NCI-H2107 (cell line): ENCODE measurements at places on chromosomes 3 and 15.

DNA sequence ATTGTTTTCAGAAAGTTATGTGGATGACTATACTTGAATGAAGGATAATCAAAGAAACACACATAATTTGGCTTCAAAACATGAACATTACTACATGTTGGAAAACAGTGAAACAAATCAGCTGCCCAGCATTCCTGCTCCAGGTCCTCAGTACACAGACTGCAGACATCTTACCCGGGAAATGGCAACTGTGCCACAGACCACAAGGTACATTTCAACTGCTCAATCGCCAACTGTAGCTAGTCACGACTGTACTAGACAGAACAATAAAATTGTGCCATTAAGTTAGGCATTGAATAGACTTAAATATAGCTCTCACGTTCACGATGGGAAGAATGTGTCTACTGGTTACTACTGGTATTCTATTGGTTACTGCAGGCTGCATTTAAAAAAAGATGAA, 5.0 kb downstream of the NAA50 start:
- DNase-seq = no peak

DNA sequence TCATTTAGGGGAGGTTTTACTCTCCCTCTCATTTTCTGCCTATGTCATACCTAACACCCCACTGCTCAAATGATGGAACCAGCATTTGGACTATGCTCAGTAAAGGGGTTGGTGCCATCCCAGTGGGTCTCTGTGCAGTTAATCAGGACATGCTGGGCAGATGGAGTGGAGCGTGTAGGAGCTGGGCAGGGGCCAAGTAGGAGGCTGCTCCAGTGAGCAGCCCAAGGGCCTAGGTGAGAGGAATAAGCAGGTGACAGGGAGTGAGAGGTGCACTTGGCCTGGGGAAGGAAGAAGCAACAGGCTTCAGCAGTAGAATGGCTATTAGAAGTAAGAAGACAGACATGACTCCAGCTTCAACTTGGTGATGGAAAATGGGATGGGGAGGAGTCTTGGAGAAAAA, 72.2 kb downstream of the EPHB1 start:
- no peak for DNase-seq

DNA sequence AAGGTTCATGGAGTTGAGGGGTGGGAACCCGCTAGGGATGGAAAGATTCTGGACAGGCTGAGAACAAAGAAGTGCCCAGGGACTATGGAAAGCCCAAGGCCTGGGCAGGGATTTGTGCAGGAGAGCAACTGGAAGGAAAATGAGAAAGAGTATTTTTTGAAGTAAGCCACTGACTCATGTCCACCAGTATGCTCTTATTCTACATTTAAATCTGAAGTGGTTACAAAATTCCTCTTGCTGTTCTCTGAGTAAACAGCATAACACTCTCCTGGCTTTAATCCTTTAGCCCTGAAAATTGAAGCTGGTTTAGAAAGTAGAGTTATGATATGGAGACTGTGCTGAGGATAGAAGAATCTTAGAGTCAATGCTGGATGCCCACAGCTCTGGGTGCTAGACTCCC, 165.2 kb downstream of the ISL2 start:
- no peak for DNase-seq

- DNase-seq = no peak
These were observed 78.4 kb downstream of the NR2E3 start for GRCh38 chr15:71888797-71889196.

GRCh38 chr3:116281313-116282143, 163.8 kb downstream of the LSAMP start:
- DNase-seq = no peak

- no peak for DNase-seq
These were observed 44.8 kb upstream of the RPL32 start for GRCh38 chr3:12886106-12886679.

- DNase-seq = no peak
These were observed 136.8 kb downstream of the FNDC3B start for GRCh38 chr3:172176061-172176770.

DNA sequence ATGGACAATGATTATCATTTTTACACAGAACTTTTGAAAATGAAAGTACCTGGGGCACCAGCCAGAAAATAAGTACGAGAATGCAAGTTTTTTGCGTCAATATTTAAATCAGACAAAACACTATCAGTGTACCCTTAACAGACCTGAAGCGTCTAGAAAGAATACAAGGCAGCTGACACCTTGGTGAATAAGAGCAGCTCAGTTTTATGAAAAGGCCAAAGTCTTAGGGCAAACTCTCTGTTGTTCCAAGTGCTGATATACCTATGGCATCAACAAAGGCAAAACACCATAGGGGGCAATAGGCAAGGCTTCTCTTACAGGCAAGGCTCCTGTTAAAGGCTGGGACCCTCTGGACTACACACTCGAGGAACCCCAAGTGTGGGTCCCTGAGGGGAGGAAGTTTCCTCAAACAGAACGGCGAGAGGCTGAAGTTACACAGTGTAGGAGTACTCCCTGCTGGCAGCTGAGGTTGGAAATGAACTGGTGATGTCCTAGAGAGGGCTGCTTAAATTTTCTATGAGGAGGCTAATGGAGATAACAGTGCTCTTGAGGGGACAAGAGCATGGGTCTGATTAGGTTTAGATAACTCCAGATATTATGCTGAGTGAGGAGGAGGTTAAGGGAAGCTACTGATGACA, 291.0 kb downstream of the TIGIT start:
- DNase-seq = no peak

DNA sequence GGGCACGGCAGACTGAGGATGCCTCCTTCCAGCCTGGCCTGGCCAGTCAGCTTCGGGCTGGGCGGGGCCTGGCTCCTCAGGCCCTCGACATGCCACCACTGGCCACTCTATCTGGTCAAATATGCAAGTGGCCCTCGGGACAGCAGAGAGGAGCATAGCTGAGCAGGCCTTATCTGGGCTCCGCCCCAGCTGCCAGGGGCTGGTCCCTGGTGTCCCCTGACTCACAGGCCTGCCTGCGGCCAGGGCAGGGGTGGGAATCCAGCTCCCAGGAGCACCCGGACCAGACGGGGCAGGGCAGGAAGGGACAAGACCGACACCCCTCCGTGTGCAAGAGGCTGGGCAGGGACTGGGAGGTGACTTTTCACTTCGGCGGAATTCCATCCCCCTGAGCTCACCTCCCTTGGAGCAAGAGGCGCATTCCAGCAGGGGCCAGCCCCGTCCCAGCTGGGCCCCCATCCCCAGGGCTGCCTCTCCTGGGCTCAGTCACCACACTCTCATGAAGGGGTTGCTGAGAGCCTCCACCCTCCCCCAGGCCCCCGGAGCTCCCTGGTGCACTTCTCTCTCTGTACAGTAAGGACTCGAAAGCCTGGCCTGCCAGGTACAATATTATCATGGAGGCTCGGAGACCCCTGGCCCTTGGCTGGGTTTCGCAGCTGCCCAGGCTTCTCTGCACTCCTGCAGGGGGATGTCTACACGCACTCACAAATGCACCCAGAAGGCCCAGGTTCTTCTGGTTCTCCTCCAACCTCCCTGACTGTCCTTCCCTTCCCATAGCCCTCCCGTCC, 29.5 kb downstream of the WNT7A start:
- no peak for DNase-seq

DNA sequence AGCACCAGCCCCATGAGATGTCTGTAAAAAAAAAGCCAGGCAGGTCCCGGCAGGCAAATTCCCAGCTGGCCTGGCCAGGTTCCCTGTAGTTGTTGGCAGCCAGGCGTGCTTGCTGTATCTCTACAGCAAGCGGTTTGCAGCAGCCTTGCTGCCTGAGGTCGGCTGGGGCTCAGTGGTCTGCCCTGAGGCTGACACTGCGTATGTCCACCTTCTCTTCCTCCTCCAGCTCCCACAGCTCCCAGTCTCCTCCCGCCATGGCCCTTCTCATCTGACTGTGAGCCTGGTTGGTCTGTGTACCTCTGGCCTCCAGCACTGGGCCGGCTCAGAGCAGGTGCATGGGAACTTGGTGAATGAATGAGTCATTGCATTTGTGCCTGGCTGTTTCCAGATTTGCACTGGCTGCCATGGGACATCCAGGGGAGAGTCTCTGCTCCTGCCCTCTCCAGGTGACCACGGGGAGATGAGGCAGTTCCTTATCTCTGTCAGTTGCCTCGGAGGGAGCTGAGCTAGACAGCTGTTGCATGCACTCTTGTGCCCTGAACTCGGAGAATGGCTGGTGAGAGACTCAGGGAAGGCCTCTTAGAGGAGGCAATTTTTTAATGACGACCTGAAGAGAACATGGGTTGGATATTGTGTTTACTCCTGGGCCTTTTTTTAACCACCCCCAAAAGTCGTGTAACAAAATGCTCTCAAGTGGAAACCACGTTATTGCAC, 43.0 kb downstream of the SPSB4 start:
- DNase-seq = peak; percentile 35

GRCh38 chr3:159604151-159604581, 384.5 kb upstream of the IL12A start:
- no peak for DNase-seq

GRCh38 chr3:177460047-177460446, 262.8 kb upstream of the TBL1XR1 start:
- DNase-seq = no peak

DNA sequence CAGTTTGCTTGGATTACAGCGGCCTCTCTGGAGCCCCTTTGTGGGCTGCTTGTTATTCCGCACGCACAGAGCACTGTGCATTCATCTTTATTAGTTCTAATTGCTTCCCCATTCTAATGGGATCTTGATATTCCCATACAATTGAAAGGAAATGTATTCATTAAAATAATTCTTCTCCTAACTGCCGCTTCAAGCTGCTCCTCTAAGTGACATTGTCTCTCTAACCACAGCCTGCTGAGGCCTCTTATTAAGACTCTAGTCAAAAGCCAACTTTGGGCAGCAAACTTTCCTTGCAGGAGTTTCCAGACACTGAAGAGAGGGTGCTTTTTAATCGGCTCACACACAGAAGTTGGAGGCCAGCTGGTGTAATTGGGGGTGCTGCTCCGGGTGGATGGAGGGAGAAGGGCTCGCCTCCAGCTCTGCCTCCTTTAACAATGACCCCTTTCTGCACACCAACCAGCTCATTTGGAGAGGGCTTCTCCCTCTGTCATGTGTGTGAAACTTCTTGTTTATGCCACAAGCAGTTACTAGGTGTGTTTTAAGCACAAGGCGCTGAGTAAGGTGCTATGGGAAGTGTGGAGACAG, 5.6 kb upstream of the MAGEF1 start:
- peak; percentile 66 for DNase-seq

DNA sequence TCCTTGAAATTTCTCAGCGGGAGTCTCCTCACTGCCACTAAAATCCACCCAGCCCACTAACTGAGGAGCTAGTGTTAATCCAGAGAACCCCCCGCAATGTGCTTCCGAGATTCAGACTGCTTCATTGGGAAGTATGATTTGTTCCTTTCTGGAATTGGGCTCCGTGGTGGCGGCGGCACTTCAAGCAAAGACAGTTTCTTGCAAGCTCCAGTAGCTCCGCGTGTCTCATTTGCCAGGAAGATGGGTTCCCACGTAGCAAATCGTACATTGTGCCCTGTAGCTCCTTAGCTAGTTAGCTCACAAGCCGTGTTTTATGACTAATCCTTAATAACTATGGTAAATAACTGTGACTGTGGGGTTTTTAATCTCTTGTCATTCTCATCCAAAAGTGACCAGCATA, 45.4 kb downstream of the SLC6A1 start:
- DNase-seq = no peak

DNA sequence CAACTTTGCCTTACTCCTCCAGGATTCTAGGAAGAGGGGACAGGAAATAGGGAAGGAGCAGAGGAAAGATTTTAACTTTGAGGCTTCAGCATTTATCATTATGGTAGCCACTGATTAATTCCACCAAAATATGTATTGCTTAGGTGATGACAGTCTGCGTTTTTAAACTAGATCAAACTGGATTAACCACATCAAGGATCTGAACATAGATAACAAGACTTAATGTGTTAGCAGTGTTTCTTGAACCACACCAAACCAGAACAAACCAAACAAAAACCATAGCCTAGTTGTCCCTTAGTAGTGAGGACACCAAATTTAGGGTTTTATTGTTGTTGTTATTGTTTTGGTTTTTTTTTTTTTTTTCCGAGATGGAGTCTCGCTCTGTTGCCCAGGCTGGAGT, 113.5 kb upstream of the LMOD3 start:
- DNase-seq = no peak

- DNase-seq = no peak
These were observed 341.8 kb downstream of the RAP2B start for GRCh38 chr3:153503873-153504272.

DNA sequence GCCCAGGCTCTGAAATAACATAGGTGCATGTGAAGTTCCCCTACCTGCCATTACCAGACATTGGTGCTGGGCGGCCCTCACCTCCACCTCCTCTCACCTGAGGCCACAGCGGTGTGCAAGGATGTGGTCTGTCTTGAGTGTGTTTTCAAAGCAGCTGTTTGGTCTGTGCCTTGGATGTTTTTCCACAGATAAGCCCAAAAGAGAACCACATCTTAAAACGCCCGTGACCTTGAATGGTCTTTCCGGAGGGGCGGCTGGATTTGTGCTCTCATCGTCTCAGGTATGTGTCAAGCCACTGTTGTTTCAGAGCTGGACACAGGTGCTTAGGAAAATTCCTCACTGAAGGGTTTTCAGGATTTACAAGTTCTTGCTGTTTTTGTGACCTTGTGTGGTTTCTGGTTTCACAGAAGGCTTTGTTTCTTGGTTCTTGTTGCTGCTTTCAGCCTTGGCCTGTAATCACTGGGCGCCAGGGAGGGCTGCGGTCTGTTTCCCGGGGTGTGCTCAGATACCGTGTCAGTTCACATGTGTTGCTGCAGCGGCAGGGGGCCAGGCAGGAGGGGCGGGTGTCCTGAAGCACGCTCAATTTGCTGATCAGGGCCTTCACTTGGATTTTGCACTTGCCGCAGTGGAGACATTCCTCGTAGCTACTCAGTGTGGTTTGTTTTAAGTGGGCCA, 128.4 kb downstream of the IGF1R start:
- DNase-seq = peak; percentile 30

DNA sequence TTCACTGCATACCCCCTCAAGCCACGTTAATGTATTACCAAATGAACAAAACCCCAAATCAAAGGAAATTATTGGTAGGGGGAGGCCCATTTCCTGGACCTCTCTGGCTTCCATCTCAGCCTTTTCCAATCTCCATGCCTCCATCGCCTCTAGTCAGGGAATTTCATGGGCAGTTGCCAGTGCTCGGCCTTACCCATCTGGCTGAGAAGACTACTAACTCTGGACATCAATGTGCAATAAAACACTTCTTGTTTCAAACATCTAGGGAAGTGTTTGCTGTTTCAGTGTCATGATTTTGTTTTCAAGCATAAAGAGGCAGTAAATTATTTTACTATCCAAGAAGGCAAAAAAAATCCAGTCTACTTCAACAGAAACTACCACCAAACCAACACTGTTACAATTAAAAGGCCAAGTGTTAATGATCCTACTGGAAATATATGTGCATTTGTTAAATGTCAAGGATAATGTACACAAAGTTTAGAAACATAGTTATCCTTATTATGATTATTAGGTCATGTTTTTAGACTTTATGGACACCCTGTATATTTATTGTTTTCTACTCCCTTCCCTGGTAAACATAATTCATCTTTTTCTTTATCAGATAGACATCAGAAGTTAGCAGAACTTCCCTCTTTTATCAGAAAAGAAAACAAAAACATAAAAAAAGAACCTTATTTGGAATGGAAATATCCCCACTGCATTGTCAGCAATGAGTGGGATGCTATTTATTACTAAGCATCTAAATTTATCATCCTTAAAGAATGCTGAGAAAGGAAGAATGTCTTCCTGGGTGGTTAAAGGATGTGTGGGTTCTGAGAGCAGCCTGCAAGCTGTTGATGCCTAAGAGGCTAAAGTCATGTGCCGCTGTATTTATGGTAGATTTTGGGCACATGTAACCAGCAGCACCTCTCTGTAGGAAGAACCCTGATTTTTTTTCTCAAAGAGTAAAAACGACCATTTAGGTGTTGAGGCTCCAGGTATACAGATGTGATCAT, 15.2 kb downstream of the LDHAL6B start:
- no peak for DNase-seq

GRCh38 chr3:18417904-18418572, 7.1 kb downstream of the SATB1 start:
- no peak for DNase-seq
